ENCODE measurements at places on chromosomes 4 and X. TPM values are rescaled to one million over a fixed set of nuclear protein-coding genes. Genes with fewer than 3 reads are reported as not detected.

DGKK gene
- total RNA-seq = not detected

UGT8 gene
- total RNA-seq = not detected

RPL9 gene
- total RNA-seq = 3,525 TPM

SMAD1 gene
- total RNA-seq = 10.8 TPM

IL2RG gene
- total RNA-seq = not detected

NXF2B gene
- total RNA-seq = not detected

ADH1B gene
- 0.29 TPM for total RNA-seq

LANCL3 gene
- total RNA-seq = not detected

SPATA18 gene
- 9.4 TPM for total RNA-seq

EMD gene
- total RNA-seq = 86.5 TPM

SMIM10 gene
- total RNA-seq = 6.1 TPM

GAGE2A gene
- total RNA-seq = not detected

VCX2 gene
- not detected for total RNA-seq

CXorf49B gene
- total RNA-seq = not detected

LSM6 gene
- total RNA-seq = 10.7 TPM

SPANXA1 gene
- not detected for total RNA-seq

CCNG2 gene
- total RNA-seq = 12.9 TPM

STATH gene
- not detected for total RNA-seq

RBMXL3 gene
- total RNA-seq = not detected

CENPVL3 gene
- not detected for total RNA-seq

MPP1 gene
- total RNA-seq = 40.9 TPM

RP2 gene
- total RNA-seq = 15.6 TPM

TACC3 gene
- total RNA-seq = 42.4 TPM

MAPK10 gene
- 10.1 TPM for total RNA-seq

SMR3B gene
- total RNA-seq = not detected

USP17L24 gene
- not detected for total RNA-seq

USP26 gene
- total RNA-seq = not detected

SCML2 gene
- 0.29 TPM for total RNA-seq

CXorf49 gene
- total RNA-seq = not detected

PTTG2 gene
- total RNA-seq = not detected

PGAM4 gene
- total RNA-seq = not detected

SLC7A11 gene
- total RNA-seq = 34.9 TPM

TRIM75 gene
- not detected for total RNA-seq

SUV39H1 gene
- total RNA-seq = 10.5 TPM

ZFP42 gene
- not detected for total RNA-seq

HSFX2 gene
- total RNA-seq = not detected

XAGE2 gene
- not detected for total RNA-seq

MTM1 gene
- 5.8 TPM for total RNA-seq

SHOX gene
- not detected for total RNA-seq

TDO2 gene
- not detected for total RNA-seq
